ENCODE measurements at places on chromosomes 7 and 10.
A peak's percentile ranks its signal among the peaks of the same experiment; 100 is the strongest.

DNA sequence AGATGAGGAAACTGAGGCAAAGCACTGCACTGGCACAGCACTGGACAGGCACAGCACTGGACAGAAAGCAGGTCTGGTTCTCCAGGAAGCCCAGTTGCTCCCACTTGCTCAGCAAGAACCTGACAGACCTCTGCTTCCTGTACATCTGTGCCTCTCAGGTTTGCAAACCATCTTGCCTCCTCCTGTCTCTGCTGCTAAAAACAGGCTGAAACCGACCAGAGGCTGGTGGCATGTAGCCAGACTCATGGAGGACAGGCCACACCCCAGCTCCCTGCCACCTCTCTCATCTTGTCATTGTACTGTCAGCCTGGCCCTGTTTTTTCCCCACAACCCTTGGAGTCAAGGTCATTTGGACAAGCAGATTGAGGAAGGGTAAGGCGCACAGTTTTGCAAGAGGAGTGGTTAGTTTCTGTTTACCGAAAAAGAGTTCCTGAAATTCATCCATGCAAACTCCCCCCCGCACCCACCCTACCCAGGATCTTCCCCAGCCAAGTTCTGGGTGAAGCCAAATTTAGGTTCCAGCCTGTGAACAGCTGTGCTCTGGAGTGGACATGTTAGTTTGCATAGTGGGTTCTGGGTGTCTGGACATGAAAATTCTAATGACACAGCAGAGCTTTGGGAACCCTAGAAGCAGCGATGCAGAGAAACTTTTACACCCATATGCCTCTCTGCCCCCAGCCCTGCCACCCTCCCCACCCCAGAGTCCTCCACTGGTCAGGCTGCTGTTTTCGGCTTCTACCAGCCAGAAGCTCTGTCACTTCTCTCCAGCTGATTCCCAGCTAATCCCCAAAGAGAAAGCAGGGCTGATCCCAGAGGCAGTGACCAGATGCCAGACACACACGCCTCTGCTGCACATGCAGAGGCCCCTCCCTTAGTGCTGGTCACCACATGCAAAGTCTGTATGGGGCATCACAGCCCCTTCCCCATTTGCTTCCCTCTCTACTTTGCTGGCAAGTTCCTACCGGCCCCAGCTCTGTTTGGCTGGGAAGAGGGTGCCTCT lies 8.5 kb upstream of the C10orf105 start:
- peak; percentile 87 for DNase-seq

DNA sequence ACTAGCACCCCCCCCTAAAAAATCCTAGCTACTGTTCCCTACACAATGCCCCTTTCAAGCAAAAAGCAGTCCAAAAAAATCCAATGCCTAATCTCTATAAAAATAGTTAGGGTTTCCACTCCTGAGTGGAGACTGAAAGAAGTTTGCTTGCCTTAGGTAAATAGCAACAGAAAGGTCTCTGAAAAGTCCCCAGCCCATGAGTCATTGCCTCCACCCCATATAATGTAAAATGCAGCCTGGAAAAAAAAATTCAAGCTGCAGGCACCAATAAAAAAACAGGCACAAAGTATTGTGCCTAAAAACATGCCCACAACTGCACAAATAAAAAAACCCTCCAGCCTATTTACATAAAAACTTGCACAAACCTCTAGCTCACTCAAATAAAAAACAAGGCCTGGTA lies 47.5 kb downstream of the ZNF680 start:
- no peak for DNase-seq

DNA sequence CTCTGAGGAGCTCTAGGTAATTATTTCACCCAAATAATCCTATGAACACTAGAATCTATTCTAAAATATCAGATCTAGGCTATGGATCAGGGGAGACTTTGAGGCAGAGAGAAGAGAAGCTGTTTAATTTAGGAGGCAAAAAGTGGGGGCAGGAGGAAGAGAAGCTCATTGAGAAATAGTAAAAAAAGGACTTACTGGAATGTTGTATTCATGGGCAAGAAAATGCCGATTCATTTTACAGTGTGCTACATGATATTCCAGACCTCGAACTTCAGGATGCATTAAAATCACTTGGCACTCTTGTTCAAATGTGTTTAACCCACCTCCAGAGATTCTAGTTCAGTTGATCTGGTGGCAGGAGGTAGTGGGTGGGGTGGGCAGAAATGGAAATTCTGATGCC lies 109.5 kb upstream of the ITGB1 start:
- no peak for DNase-seq

DNA sequence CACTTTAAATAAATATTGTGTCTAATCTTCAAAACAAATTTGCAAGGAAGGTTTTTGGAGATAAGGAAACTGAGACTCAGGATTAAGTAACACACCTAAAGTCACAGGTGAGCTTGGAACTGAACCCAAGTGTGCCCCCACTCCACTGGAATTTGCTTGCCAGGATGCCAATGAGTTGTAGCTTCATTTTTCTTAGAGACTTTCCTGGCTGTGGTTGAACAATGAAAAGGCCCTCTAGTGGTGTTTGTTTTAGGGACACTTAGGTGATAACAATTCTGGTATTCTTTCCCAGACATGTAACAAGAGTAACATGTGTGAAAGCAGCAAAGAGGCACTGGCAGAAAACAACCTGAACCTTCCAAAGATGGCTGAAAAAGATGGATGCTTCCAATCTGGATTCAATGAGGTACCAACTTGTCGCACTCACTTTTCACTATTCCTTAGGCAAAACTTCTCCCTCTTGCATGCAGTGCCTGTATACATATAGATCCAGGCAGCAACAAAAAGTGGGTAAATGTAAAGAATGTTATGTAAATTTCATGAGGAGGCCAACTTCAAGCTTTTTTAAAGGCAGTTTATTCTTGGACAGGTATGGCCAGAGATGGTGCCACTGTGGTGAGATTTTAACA lies 1.5 kb downstream of the IL6 start:
- DNase-seq, result no peak

GRCh38 chr7:99137411-99138180 lies 6.3 kb downstream of the SMURF1 start:
- DNase-seq, result peak; percentile 63

GRCh38 chr10:60135020-60135419 lies 228.7 kb upstream of the CCDC6 start:
- DNase-seq, result no peak

DNA sequence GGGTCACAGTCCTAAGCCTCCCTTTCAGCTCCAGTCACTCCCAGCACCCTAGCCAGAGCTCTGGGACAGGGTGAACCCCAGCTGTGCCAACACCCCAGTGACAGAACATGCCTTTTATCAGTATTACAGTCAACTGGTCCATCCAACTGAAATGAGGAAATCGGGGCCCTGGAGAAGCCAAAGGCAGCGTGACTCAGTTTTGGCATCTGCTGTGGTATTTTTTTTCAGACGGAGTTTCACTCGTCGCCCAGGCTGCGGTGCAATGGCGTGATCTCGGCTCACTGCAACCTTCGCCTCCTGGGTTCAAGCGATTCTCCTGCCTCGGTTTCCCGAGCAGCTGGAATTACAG lies 3.4 kb upstream of the CLDN15 start:
- no peak for DNase-seq

GRCh38 chr7:130734815-130735716 lies 1.1 kb upstream of the KLF14 start:
- DNase-seq, result peak; percentile 14

- no peak for DNase-seq
Measured at GRCh38 chr10:131119626-131120355, 191.7 kb downstream of the TCERG1L start.

DNA sequence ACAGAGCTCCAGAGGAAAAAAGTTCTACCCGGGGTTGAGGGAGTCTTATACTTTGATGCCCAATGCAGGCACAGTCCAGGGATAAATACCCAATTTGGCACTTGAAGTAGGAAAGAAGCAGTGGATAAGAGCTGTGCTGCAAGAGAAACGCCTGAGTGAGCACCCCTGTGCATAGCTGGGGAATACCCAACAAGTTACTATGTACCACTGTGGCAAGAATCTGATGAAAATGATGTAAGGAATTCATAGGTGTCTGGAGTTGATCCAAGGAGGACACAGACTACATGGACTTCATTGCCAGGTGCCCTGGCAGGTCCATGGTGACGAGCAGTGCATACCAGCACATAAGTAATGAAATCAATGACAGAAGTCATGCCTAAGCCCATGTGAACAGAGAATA lies 183.7 kb upstream of the FEZF1 start:
- no peak for DNase-seq

GRCh38 chr7:28076423-28077200 lies 104.0 kb downstream of the JAZF1 start:
- peak; percentile 44 for DNase-seq

GRCh38 chr10:34016576-34016975 lies 682.1 kb upstream of the NRP1 start:
- DNase-seq, result no peak

GRCh38 chr7:129494041-129494440 lies 8.3 kb upstream of the SMKR1 start:
- no peak for DNase-seq

DNA sequence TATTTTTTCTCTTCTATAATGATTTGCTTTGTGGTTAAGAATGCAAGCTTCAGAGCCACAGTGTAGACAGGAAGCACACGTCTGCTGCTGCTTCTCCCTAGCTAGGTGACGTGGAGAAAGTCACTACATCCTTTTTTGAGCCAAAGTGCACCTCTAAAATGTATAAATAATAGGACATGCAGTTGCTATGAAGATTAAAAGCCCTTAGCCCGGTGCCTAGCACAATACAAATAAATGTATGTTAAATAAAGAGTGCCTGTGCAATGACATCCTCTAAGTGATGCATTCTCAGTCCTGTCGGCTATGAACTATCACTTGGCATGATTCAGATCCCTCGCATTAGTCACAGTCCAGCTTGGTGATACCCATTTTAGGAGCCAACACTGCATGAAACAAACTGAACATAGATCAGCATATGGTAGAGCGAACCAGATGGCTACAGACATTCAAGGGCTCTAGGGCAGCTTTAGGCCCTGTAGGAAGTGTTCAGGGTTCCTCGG lies 4.8 kb upstream of the TRDMT1 start:
- DNase-seq, result no peak

DNA sequence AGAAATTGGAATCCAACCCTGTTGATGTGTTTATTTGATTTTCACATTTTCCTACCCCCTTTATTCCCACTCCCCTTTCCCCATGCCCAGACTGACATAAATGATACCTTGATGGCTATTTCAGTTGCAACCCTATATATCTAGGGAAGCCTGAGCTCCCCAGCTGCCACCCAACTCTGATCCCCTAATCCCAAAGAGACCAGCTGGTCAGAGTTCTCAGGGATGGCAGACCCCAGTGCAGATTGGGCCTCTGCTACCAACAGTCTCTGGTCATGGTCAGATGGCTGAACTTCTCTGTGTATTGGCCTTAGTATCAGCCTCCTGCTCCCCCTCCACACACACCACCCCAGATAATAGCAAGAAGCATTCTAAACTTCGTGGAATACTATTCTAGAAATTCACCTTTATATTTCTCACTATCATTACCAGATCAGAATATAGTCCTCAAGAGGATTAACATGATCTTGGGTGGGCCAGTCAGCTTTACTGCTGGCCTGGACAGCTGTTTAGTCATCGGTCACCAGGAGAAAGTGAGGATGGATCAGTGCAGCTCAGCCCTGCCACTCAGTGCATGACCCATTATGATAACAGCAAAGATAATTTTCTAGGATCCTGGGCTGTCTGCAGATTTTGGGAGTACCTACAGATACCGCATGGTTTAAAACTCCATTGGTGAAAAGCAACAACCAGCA lies 24.5 kb upstream of the BTRC start:
- DNase-seq, result no peak

GRCh38 chr7:50394315-50394714 lies 55.8 kb downstream of the FIGNL1 start:
- no peak for DNase-seq

- DNase-seq, result no peak
Measured at GRCh38 chr10:85671530-85671929, 695.1 kb downstream of the GRID1 start.

DNA sequence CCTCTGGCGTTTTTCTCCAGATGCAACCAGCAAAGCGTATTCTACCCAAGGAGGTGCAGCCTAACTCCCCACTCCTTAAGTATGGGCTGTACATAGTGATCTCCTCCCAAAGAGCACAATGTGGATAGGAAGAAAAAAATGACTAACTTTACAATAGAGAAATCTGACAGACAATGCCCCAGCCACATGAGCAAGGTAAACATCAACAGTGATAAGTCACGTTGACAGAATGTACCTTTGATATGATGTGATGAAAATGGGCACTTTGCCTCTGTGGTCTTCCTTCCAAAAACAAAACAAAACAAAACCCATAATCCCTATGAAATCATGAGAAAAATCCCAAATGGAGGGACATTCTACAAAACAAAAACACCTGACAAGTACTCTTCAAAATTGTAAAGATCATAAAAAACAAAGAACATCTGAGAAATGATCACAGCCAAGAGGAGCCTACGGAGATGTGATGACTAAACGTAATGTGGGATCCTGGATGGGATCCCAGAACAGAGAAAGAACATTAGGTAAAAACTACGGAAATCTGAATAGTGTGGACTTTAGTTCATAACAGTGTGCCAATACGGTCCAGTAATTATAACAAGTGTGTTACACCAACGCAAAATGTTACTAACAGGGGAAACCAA lies 50.6 kb downstream of the ABLIM1 start:
- DNase-seq, result no peak

GRCh38 chr10:12594448-12594944 lies 245.1 kb downstream of the CAMK1D start:
- no peak for DNase-seq

DNA sequence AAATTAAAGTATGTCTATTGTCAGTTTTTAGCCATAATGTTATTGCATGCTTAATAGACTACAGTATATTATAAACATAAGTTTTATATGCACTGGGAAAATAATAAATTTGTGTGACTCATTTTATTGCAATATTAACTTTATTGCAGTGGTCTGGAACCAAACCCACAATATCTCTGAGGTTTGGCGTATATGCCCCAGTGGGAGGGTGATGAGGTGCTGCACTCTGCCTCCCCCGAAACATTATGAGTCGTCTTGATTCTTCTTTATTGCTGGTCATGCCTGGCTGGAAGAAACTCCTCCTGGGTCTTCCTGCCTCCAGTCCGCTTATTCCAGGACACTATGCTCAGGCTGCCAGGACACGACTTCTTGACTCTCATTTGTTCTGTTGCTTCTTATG lies 88.4 kb downstream of the MTPN start:
- DNase-seq, result no peak
